ENCODE measurements at places on chromosomes 12 and 14. TPM values are rescaled to one million over a fixed set of nuclear protein-coding genes. Genes with fewer than 3 reads are reported as not detected.
A peak's percentile ranks its signal among the peaks of the same experiment; 100 is the strongest.

DNA sequence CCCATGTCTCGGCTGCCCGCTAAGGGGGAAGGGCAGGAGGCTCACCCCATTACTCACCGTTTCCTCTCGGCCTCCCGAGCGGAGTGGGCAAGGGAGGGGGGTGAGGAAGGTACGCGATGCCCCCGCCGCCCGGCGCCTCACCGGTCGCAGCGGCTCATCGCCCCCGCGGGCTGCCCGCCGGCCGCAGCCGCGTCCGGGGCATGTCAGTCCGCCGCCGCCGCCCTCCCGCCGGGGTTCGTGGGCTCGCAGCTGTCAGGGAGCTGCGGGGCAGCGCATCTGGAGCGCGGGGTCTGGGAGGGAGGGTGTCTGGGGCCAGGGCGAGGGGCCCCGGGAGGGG is 461 bp downstream of the SLC8A3 start:
- no peak for DNase-seq

GRCh38 chr12:51695241-51696010 is 104.4 kb downstream of the SCN8A start:
- peak; percentile 35 for DNase-seq

GRCh38 chr12:109779382-109779781 is 53.8 kb downstream of the TRPV4 start:
- no peak for DNase-seq

- DNase-seq: no peak
Measured at GRCh38 chr12:22325218-22325617, 9.3 kb downstream of the ST8SIA1 start.

DNA sequence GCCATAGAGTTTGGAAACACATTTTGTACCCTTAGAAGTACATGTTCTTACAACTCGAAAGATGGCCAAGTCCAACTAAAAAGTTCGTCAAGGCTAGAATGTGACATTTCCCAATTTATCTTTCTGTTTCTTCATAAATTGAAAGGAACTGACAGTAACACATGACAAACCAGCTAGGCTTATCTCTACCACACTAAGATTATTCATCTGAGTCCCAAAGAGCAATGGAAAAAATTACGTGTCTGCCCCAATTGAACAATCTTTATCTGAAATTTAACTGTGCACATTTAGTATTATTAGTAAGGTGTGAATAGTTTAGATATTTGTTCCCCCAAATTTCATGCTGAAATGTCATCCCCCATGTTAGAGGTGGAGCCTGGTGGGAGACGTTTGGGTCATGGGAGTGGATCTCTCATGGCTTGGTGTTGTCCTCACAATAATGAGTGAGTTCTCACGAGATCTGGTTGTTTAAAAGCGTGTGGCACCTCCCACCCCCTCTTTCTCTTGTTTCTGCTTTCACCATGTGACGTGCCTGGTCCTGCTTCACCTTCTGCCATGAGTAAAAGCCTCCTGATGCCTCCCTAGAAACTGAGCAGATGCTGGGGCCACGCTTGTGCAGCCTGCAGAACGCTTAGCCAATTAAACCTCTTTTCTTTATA is 13.3 kb downstream of the CPM start:
- no peak for DNase-seq

DNA sequence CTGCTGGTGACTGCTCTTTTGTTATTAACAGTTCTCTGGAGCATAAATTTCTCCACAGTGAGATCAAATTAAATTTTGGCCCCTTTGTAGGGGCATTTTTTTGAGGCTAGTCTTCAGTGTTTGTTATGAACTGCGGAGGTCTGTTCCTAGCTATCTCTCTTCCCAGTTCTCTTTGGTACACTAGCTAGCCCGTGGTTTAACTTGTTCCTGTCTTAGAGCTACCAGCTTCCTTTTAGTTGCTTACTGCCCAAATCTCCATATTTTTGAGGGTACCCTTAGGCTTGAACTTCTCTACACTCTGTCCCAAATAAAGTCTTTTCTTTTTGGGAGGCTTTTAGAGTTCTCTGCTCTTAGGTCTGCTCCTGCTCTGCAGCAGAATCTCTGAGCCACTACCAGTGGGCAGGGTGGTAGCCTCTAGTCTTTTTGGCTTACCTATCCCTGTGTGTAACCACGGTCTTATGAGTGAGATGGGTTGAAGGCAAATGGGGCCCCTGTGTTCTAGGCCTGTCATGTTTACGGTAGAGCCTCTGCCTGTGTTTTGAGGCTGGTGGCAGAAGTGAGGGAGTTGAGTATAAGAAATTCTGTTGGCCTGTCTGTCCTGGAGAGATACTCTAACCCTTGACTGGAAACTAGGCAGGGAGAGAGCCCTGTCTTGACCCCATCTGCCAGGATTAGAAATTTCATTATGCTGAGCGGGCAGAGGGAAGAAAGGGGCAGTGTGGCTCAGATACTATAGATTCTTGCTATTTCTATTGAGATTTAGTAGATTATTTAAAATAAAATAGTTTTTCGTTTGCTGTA is 21.0 kb downstream of the CNOT2 start:
- DNase-seq: no peak

GRCh38 chr12:104281636-104282035 is 21.9 kb upstream of the EID3 start:
- no peak for DNase-seq

DNA sequence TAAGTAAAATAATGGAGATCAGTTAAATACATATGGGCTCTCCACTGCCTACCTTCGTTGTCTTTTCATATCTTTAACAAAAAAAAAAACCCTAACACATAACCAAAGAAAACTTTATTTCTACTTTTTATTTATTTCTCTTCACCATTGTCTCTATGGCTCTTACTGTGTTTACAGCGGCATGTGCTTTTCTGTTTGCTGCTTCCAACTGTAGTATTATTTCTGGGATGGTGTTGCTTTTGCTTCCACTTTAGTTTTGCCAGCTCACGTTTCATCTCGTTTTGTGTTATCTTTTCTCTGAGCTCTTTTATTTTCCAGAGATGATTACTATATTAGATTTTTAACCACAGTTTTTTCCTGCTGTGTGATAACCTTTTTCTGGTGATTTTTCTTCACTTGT is 46.1 kb downstream of the KTN1 start:
- no peak for DNase-seq

DNA sequence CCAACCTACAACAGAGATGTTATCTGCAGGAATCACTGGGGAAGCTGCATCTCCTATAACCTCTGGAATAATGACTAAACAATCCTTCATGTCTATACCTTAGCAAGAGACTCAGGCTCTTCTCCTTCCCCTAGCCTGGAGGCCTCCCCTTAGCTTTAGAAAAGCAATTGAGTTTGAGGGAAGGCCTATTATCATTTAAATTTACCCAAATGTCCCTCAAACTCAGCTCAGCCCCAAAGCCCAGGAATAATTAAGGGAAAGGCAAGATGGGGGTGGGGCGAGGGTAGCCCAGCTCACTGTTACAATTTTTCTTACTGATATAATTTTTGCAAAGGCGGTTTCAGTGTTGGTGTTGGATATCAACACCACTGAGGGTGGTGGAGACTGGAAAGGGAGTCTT is 151.4 kb upstream of the EEA1 start:
- DNase-seq: no peak

- DNase-seq: no peak
Measured at GRCh38 chr14:88422047-88422446, 36.6 kb downstream of the SPATA7 start.

DNA sequence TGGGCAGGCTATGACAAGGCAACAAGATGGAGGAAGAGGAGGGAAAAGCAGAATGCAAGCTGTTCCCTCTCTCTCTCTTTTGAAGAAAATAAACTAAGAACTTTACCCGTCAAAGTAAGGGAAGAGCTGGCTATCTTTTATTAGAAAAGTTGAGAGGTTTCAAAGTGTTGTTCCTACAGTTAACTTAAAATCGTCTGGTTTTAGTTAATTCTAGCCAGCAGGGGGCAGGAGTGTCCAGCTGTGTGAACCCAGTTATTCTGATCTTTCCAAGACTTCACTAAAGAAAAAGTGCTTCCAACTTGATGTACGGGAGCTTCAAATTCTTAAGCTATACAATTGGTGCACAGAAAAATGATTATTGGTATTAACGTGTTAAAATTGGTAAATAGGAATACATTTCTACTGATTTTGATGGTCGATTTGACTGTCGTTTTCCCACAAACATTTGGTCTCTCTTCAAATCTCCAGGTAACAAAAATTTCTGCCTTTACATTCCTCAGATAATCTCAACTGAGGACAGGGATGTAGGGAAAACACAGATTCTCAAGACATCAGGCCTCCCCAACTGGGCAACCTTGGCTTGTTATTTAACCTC is 28.4 kb upstream of the MON2 start:
- DNase-seq: no peak

DNA sequence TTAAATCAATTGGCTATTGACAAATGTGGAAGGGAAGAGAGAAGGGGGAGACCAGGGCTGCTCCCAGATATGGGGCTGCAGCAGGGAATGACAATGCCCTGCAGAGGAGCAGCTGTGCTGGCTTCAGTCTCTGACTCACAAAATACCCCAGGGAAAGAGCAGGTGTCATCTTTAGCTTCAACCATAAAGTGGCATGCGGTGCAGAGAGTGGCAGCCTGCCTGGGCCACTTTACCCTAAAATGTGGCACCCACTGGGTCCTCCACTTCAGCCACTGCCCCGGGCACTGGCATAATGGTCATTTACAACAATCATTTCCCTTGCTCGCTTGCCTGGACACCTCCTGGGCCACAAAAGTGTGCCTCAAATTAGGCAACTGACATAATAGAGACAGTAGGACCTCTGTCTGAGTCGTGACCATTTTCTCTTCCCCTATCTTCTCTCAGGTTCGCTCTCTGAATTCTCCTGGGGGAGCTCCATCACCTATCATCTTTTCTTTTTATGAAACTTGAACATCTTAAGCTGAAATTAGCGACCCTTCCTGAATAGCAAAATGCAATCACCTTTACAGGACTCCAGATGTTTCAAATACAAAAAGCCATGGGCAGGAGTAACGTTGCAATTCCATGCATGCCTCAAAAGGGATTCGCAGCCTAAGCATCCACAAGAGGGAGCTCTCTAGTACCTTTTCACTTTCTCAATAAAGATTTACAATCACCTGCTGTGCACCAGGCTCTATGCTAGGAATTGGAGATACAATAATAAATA is 179.9 kb upstream of the ATF7IP start:
- DNase-seq: no peak

DNA sequence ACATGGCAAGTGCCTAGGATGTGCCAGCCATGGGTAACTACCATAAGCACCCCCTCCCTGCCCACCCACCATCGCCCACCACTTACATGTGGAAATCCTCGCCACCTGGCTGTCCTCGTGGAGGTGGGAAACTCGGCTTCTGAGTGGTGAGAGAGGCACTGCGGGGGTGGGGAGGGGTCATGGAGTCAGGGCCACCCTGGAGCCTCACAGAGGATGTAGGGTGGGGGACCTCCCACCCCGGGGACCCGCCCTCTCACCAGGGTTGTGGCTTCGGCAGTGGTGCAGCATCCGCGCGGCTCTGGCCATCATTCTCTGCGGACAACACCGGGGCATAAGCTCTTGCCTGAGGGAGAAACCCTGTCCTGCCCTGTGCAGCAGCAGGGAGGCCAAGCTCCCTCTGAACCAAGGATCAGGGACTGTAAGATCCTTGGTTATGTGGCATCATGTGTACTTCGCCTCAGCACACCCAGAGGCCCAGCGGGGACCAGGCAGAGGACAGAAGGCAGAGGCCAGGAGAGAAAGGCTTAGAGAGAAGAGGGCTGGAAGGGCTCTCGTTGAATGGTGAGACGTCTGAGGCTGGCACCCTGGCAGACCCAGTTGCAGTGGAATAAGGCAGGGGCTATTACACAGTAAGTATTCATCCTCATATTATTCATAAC is 12.8 kb upstream of the ENDOU start:
- DNase-seq: no peak

DNA sequence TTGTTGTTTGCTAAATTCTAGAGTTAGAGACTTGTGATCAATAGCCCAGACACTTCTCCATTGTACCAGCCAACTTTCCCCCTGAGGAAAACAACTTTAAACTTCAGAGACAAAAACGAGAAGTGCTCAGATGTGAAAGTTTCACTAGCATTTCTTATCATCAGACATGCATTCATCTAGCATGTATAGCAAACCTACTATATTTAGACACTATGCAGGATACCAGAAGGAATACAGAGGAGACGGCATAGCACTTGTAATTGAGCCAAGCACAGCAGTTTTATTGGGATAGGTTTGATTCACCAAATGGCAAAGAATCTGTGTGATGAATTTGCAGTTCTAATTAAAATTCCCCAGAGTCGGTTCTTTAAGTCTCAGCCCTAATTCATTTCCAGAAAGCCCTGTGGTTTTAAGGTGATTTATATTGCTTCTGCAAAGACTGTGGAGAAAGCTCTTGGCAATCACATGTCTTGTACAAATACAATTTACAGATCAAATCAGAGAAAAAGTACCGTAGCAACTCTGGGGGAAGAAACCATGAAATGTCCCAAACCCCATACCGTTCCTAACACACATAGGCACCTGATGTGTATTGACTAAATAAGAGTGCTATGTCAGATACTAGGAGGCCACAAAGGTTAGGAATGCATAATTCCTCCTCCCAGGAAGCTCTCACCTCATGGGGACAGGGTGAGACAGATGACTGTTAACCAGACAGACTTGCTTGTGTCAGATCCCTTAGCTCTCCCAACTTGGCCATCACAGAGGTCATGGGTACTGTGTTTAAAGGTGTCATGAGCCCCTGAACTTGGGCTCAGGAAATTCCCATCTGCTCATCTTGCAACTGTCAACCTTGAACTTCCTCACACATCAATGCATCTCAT is 69.6 kb upstream of the KRAS start:
- DNase-seq: no peak

- peak; percentile 69 for DNase-seq
Measured at GRCh38 chr12:89181271-89181920, 170.9 kb downstream of the DUSP6 start.

DNA sequence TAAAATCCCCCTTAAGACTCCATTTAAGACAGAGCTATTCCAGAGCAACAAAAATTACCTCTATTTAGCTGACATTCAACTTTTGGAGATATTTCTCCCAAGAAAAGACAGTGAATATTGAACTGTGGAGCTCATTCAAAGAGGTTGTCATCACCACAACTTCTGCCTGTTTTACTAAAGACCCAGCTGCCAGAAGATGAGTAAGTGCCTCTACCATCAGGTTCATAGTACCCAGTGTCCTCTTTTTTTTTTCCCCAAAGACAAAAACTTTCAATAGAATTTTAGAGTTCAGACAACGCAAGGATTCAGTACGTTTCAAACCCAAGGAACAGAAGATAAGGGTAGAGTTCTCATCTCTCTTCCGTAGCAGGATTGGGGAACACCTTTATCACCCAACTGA is 461.3 kb downstream of the BCAT1 start:
- no peak for DNase-seq

DNA sequence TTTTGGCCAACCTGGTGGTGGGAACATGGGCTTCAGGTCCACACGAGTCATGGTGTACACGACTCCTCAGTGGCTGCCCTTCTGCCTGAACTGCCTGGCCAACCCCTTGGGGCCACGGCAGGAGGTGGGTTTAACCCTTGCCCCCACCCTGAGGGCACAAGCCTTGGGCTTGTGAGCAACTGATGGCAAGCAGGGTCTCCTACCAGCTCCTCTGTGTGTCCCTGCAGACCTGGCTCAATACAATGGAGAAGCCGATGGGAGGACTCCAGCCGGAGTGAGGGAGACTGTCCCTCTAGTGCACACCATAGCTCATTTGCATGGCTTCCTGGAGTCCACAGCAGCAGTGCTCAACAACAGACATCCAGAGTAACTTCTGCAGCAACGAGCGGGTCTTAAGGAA is 28.0 kb downstream of the JAG2 start:
- DNase-seq: no peak

- no peak for DNase-seq
Measured at GRCh38 chr14:67461341-67461985, 27.1 kb downstream of the TMEM229B start.

TAS2R7 gene
- not detected for polyA plus RNA-seq

IGF1 gene
- polyA plus RNA-seq: 2.4 TPM

SPX gene
- polyA plus RNA-seq: 0.12 TPM

LRP1-AS gene
- polyA plus RNA-seq: not detected

MAP1LC3B2 gene
- 2.5 TPM for polyA plus RNA-seq

FAR2 gene
- 17.1 TPM for polyA plus RNA-seq

TAS2R50 gene
- polyA plus RNA-seq: not detected

CRIP1 gene
- polyA plus RNA-seq: 1.4 TPM
